A549 treated with ZK216348 at 1 μM for 4 hours (cell line): ENCODE measurements at places on chromosomes 12 and 14. TPM values are rescaled to one million over a fixed set of nuclear protein-coding genes. Genes with fewer than 3 reads are reported as not detected.

PLEKHG3 gene
- total RNA-seq: 19.8 to 37.8 TPM (median 31.5 TPM) in 5 replicates

IQSEC3 gene
- not detected in 5 replicates for total RNA-seq

SERPINA5 gene
- 0.12 to 0.21 TPM in 2 of 5 replicates, not detected in the others for total RNA-seq

CLEC4D gene
- total RNA-seq: not detected in 5 replicates

MMP19 gene
- 0.14 to 0.61 TPM (median 0.28 TPM) in 5 replicates for total RNA-seq

IGFBP6 gene
- total RNA-seq: 122 to 254 TPM (median 227 TPM) in 5 replicates

MUCL1 gene
- not detected in 5 replicates for total RNA-seq

NTS gene
- 48.6 to 98.4 TPM (median 71.5 TPM) in 5 replicates for total RNA-seq

COL2A1 gene
- total RNA-seq: 0.04 to 0.40 TPM in 2 of 5 replicates, not detected in the others

BRF1 gene
- total RNA-seq: 25.4 to 31.1 TPM (median 30.3 TPM) in 5 replicates

GPD1 gene
- 0.07 to 0.52 TPM (median 0.12 TPM) in 4 of 5 replicates, not detected in the other for total RNA-seq

RHOJ gene
- not detected in 5 replicates for total RNA-seq

NOC4L gene
- total RNA-seq: 26.6 to 64.7 TPM (median 62.6 TPM) in 5 replicates

FGF6 gene
- total RNA-seq: not detected in 5 replicates

CYP46A1 gene
- total RNA-seq: 0.05 to 0.29 TPM (median 0.13 TPM) in 4 of 5 replicates, not detected in the other

PABPN1 gene
- 138 to 165 TPM (median 160 TPM) in 5 replicates for total RNA-seq

SLC6A12 gene
- 0.50 to 1.5 TPM (median 0.55 TPM) in 5 replicates for total RNA-seq
